Stimulated activated CD4-positive, alpha-beta T cell treated with anti-CD3 and anti-CD28 coated beads, Interleukin-1b, Interleukin-23, amount 100 ng/mL, for 24 hours (primary cell): ENCODE measurements at places on chromosomes 6 and 20.

DNA sequence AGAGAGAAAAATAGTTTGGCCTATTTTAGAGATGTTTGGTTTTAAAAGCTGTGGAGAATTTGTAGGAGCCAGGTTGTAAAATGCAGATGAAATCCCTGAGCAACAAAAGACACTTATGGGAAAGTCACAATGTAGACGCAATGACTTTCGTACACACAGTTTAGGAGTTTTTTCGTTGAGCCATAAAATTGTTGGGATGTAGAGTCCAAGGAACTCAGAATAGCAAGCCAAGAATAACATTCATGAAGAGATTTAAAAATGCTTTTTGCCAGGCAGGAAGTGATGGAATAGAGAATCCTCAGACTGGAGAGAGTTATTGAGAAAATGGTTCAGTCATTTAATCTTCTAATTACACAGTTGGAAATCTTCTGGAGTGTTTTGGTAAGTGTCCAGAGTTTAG is 11.5 kb upstream of the PROKR2 start:
- no peak for DNase-seq

- DNase-seq = no peak
Observed at GRCh38 chr20:58810879-58811250, 39.8 kb downstream of the GNAS-AS1 start.

DNA sequence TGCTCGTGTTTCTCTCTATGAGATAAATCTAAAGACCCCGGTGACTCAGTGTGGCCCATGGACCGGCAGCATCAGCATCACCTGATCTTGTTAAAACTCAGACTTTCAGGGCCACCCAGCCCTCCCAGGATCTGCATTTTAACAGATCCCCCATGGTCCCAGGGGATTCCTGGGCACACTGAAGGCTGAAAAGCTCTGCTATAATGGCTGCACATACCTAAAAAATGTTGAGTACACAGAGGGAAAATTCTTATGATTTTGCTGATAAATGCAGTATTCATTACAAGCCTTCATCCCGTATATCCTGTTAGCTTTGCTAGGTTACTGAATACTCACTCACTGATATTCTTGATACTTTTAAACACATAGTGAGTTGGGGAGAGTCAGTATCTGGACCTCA is 200.5 kb downstream of the MYLK4 start:
- no peak for DNase-seq

GRCh38 chr20:23255106-23255505 is 95.5 kb upstream of the NXT1 start:
- no peak for DNase-seq

DNA sequence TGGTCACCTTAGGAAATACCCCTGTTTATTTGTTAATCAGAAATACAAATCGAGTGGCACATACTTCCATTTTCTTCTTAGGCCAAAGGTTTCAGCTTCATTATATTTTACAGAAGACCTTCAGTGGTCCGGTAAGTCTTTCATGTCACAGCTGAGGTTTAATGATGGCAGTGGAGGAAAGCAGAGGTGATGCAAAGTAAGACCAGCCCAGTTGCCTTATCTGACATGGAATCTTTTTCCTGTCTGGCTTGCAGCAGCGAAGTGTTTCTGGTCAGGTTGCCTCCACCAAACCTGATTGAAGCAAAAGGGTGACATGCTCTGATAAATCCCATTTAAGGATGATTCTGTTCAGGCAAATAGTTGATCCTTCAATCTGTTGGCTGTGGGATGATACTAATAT is 100.0 kb downstream of the PRDM1 start:
- no peak for DNase-seq

- DNase-seq = no peak
Observed at GRCh38 chr6:69719602-69720193, 77.1 kb downstream of the LMBRD1 start.

DNA sequence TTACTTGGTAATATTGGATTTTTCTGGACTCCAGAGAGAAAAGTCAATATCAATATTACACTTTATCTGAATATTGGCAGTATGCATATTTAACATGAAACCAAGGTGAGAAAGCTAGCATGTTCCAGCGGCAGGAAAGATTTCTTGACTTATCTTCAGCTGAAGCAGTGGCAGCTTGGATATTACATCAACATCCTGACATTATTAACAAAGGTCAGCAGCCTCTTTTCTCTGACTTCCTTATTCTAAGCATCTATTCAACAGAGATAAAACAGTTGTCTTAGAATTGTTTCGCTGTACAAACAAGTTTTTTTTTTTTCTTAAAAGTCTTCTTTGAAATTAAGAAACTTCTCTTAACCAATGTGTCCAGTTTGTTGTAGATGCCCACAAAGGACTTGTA is 11.8 kb downstream of the DCBLD1 start:
- DNase-seq = no peak

DNA sequence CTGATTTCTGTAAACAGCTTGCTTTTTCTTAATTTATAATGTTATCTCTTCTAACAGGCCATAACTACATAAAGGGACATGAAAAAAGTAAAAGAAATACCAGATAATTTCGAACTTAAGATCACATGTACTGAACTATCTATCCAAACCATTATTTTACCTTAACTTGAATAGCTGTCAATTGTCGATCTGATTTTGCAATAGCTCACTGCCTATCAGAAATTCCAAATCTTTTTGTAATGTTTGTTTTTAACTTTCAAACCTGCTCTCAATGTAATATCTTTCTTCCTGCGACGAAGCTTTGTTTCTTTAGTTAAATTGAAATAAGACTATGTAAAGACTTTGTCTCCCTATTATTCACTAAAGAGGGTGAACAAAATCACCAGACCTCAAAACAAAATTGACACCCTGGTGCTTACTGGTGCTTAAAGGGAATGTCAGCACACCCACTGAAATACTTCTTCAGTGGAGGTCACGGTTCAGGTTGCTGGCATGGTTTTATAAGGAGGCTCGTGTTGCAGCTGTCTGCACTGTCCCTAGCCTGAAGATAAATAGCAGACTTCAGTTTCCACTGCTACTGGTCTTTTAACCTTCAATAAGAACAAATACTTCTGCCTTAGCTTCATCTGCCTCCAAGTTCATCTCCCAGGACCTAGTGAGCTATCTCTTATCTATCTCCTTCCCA is 117.5 kb upstream of the QKI start:
- no peak for DNase-seq

- no peak for DNase-seq
Observed at GRCh38 chr6:148890096-148890495, 143.3 kb downstream of the UST start.

- no peak for DNase-seq
Observed at GRCh38 chr20:61683721-61684120, 382.0 kb downstream of the TAF4 start.
